KG1 (cell line): ENCODE measurements at places on chromosomes 13 and 19.

DNA sequence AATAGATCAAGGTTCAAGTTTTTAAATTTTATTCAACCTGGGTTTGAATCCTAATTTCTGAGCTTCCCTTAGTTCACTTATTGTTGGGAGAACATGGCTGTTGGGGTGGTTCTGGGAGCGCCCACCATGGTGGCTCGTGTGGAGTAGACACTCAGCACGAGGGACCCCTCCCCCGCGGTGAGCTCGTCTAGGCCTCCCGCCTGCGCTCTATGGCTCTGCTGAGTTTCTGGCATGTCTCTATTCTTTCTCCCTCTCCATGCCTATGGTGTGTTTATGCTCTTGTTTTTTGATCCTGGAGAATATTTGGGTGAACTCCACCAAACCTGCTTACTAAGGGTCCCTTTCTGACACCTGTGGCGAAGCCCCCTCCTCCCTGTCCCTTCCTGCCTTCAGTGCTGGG, 1.6 kb upstream of the EPN1 start:
- DNase-seq, result no peak

- DNase-seq, result no peak
Measured at GRCh38 chr13:106657104-106657503, 89.2 kb upstream of the ARGLU1 start.

GRCh38 chr19:2309734-2310362, 1.9 kb upstream of the LINGO3 start:
- no peak for DNase-seq

DNA sequence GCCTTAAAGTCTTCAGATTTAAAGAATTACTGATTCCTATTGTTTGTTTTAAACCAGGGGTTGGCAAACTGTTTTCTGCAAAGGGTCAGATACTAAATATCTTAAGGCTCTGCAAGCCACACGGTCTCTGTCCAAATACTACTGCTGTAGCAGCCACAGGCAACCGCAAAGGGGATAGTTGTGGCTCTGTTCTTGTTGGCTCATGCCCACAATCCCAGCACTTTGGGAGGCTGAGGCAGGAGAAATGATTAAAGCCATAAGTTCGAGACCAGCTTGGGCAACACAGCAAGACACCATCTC, 22.4 kb downstream of the RANBP3 start:
- DNase-seq, result no peak

GRCh38 chr13:42653679-42654078, 79.7 kb downstream of the TNFSF11 start:
- no peak for DNase-seq

- DNase-seq, result no peak
Measured at GRCh38 chr13:94006296-94006695, 473.2 kb downstream of the DCT start.

GRCh38 chr19:483332-484072, 12.8 kb upstream of the MADCAM1 start:
- DNase-seq, result no peak

DNA sequence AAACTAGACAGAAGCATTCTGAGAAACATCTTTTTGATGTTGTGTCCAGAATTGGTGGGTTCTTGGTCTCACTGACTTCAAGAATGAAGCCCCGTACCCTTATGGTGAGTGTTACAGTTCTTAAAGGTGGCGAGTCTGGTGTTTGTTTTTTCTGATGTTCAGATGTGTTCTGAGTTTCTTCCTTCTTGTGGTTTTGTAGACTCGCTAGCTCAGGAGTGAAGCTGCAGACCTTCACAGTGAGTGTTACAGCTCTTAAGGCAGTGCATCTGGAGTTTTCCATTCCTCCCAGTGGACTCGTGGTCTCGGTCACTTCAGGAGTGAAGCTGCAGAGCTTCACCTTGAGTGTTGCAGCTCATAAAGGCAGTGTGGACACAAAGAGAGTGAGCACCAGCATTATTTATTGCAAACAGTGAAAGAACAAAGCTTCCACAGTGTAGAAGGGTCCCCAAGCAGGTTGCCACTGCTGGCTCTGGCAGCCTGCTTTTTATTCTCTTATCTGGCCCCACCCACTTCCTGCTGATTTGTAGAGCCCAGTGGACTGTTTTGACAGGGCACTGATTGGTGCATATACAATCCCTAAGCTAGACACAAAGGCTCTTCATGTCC, 1820.8 kb downstream of the UQCRFS1 start:
- DNase-seq, result no peak

- DNase-seq, result no peak
Measured at GRCh38 chr13:113327391-113327765, 30.3 kb downstream of the LAMP1 start.

DNA sequence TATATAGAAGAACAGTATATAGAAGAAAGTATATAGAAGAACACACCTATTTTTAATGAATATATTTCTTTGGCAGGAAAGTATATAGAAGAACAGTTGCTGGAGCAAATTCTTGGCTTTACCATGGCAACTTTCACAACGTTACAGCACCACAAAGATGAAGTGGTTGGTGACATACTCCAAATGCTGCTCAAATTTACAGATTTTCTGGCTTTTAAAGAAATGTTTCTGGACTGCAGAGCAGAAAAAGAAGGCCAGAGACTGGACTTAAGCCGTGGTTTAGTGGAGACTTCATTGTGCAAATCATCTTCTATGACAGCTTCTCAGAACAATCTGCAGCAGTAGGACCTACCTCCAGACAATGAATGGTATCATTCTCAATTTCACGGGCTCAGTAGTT, 24.3 kb upstream of the RFXAP start:
- no peak for DNase-seq

- no peak for DNase-seq
Measured at GRCh38 chr19:49340069-49340864, 5.1 kb downstream of the CD37 start.

DNA sequence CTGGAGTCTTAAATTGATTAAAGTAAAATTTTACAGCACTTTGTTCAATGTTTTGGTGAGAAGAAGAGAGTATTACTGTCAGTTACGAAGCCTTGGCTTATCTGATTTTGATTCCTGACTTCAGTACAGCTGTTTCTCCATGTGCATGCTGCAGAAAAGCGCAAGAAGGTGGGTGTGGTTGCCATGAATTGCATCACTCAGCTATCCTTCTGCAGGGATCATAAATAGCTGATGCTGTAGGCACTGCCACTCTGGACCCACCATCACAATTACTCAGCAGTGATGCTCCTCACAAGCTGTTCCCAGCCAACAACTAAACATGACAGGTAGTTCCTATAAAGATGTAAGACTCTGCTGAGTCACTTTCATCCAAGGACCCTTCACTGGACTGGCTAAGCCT, 321.2 kb downstream of the IRS2 start:
- no peak for DNase-seq

DNA sequence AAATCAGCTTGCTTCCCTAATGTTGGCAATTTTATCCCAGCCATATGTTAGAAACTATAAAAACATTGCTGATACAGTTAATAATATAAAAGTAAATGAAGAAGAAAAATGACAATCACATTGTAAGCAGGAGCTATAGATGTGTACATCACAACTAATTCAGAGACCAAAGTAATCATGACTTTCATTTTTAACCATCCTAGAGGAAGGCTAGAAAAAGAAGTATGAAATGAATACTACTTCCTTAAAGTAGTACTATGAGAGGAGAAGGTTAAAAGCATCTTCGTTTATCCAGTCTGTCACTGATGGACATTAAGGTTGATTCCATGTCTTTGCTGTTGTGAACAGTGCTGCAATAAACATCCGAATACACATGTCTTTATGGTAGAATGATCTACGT, 135.5 kb downstream of the IRS2 start:
- no peak for DNase-seq

DNA sequence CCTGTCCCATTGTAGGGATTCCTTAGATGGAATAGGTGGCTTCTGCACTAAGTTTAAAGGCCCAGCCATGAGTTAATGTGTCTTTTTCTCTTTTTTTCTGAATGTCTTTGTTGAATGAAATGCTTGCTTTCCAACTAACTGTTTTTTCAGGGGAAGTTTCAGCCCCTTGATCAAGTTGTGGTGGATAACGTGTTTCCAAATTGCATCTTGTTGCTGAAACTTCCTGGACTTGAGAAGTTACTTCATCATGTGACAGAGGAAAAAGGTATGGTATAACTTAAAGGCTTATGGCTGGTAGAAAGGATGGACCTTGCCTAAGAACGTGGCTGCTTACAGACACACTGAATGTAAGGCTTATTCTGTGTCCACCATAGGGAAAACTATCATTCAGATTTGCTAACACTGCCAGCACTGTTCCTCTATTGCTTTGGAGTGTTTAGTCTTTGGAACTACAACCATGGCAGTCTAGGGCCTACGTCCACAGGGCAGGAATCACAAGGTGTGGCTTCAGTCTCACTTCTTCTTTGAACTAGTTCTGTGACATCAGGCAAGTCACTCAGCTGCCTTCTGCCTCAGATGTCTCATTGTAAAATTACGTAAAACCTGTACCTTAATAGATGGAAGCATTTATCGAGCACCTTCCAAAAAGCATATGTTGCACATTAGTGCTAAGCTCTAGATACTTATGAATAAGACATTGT, 25.3 kb downstream of the RNASEH2B start:
- no peak for DNase-seq

DNA sequence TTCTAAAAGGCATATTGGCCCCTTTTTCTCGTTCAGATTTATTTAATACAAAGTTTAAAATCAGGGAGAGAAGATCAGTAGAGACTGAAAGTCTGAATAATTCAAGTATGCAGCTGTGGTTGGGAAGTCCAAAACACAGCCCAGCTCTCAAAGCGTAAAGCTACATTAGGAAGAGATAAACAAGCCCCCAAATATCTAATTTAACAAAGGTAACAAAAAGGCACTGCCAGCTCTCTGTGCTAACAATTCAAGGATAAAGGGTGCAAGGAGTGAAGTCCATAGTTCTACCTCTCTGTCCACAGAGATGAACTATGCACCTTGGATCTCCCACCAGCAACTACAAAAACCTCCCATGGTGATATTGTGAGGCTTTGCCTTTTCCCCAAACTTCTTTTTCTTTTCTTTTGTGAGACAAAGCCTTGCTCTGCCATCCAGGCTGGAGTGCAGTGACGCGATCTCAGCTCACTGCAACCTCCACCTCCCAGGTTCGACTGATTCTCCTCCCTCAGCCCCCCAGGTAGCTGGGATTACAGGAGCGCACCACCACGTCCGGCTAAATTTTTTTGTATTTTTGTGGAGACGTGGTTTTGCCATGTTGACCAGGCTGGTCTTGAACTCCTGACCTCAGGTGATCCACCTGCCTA, 104.4 kb downstream of the LHFPL6 start:
- no peak for DNase-seq

DNA sequence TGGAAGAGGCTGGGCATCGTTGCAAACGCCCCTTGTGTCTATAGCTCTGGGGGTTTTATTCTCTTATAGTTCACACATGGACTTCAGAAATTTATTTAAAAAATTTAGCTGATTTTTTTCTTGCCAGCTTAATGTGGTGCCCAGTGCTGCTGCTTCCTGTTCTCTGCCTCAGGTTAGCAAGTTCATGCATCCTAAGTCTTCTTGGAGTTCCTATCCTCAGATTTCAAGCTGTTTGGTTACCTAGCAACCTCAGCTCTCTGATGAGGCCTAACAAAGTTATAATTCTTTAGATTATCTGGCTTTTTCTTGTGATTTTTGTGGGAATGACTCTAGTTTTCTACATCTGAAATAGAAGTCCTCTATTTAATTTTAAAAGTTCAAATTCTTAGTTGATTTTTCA, 250.9 kb downstream of the MAB21L1 start:
- DNase-seq, result no peak

GRCh38 chr13:87778128-87778527, 107.0 kb downstream of the SLITRK5 start:
- DNase-seq, result no peak

- no peak for DNase-seq
Measured at GRCh38 chr13:96090240-96091101, 564 bp downstream of the HS6ST3 start.

GRCh38 chr19:49613374-49613773, 22.4 kb downstream of the PRR12 start:
- DNase-seq, result no peak

DNA sequence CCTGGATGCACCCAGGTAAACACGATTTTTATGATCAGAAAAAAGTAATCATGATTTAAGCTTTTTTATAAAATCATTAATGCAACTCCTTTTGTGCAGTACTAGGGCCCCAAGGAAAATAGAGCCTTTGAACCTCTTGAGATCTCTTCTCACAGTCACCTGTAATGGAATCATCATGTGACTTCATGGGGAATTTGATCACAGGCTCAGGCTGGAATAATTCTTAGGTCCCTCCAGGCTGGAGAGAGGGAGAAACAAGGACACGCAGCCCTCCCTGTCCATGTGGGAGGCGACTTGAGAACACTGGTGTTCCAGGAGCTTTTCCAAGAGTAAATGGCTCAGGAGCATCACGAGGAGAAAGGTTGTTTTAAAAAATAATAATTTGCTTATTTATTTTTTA, 156.1 kb downstream of the NUFIP1 start:
- no peak for DNase-seq

DNA sequence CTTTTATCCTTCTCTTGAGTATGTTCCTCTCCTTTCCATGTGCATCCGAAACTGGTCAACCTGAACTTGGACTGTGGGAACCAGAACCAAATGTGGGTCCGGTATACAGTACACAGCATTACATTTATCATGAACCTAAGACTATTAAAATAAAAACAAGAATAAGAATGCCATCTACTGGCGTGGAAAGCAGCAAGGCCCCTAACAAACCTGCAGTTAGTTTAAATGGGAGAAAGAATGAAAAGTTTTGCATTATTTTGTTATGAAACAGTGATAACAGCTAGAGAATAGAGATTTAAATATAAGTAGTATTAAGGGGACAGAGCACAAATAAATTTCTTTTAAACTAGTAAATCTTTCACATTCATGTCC, 159.5 kb downstream of the RBM26 start:
- DNase-seq, result no peak

- DNase-seq, result no peak
Measured at GRCh38 chr19:315811-316210, 24.6 kb upstream of the PLPP2 start.

DNA sequence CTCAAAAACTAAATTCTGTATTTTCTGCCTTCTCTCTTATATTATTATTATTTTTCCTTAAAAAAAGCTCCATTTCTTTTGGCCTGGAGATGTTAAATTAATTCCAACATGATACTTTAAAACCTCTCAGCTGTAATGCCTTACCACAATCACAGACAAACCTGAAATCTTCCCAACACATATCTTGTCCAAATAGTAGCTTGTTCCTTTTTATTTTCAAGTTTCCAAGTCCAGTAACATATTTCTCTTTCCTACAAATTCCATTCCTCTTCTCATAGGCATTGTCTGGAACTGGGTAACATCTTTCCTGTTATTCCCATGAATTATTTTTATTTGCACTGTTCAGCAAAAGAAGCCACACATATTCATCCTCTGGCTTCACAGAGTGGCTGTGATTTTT, 137.0 kb downstream of the SLITRK6 start:
- no peak for DNase-seq

- no peak for DNase-seq
Measured at GRCh38 chr19:20167651-20168122, 673 bp downstream of the ZNF486 start.

DNA sequence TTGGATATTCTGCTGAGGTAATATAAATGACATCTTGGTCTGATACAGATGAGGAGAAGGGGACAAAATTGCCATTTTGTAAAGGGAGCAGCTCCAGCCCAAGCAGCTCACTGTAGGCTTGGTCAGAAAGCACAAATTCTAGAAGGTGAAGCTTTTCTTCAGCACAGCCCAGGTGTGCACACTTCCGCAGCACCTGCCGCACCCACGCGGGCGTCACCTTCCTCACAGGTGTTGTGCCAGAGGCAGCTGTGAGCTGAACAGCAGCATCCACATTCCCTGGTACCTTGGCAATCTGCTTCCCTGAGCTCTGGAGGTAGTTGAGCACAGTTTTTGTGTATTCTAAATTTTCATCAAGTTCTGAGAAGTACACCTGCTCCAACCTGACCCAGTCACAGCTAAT, 79.0 kb downstream of the SACS start:
- no peak for DNase-seq
